ENCODE measurements at places on chromosomes 12 and 14.

DNA sequence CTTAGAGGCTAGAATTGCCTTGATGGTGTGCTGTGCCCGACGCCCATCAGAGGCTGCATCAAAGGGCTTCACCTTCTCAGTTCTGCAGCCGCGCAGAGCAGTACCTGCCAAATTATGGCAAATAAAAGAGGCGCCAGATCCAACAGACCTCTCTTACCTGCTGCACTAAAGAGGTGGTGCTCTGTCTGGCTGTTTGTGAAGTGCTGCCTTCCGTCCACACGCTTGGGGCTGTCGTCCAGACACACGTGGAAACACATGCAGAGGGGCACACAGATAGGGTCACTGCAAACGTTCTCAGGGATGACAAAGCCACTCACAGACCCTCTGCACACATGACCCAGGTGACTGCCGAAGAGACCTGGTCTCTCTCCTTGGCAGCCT, 617.5 kb downstream of the VRK1 start:
- DNase-seq: no peak

- DNase-seq: no peak
Observed at GRCh38 chr12:85955127-85955526, 81.0 kb downstream of the NTS start.

- no peak for DNase-seq
Observed at GRCh38 chr14:91035855-91036254, 24.6 kb downstream of the RPS6KA5 start.

DNA sequence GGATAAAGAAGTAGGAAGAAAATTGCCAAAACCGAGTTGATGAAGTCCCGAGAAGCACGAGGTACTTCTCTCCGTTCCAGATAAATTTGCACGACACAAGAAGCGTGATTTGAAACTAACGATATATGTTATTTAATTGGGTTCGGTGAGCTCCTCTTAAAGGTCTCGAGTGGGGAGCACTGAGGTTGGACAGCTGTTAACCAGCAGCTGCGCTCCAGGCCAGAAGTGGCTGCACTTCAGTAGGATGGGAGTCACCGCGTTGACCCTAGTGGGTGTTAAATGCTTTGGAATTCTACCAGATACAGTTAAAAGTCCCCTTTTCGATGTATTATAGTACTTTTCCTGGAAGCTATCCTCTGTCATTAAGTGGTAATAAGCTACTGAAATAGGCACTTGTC, 953 bp upstream of the DCAF5 start:
- DNase-seq: peak; percentile 19

- DNase-seq: no peak
Observed at GRCh38 chr12:28127455-28127854, 62.8 kb upstream of the CCDC91 start.

DNA sequence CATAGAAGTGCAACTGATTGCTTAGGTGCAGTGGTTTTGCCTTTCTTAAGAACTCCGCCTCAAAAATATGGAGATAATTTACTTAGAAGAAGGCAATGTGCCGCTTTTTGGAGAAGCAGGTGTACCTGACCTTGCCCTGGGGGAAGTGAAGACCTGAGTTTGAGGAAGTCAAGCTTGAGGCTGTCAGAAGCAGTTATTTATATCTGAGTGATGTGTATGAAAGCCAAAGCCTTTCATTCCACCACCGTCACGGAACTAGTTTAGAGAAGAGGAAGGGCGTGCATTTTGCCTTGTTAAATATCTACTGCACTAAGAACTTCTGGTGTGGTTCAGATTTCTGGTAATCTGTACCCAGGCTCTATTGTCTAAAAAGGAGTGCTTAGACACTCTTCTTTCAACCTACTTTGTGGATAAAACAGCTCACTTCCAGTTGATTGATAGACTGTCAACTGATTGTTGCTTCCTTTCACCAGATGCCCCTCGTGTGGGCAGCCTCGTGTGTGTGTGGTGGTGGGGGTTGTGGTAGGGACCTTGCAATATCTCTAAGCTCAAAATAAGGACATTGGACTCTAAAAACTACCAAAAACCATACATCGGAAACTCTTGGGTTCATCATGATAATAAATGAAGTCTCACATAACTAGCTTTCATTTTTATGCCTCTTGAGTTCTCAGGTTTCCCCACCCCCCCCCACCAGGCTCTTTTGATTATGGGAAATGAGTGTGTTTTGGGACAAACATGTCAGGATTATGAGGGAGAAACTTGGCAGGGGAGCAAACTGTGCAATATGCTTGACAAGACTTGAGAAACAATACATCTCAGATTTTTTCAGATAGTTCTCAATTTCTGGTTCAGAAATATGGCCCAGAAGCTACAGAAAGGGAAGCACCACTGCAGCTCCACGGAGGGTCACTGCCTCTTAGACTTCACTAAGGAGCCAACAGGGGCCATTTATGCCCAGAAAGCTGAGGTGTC, 78.6 kb downstream of the ARF6 start:
- DNase-seq: peak; percentile 46

- no peak for DNase-seq
Observed at GRCh38 chr12:96121271-96121711, 72.9 kb upstream of the ELK3 start.

- no peak for DNase-seq
Observed at GRCh38 chr12:11070999-11071398, 8.9 kb upstream of the TAS2R46 start.

DNA sequence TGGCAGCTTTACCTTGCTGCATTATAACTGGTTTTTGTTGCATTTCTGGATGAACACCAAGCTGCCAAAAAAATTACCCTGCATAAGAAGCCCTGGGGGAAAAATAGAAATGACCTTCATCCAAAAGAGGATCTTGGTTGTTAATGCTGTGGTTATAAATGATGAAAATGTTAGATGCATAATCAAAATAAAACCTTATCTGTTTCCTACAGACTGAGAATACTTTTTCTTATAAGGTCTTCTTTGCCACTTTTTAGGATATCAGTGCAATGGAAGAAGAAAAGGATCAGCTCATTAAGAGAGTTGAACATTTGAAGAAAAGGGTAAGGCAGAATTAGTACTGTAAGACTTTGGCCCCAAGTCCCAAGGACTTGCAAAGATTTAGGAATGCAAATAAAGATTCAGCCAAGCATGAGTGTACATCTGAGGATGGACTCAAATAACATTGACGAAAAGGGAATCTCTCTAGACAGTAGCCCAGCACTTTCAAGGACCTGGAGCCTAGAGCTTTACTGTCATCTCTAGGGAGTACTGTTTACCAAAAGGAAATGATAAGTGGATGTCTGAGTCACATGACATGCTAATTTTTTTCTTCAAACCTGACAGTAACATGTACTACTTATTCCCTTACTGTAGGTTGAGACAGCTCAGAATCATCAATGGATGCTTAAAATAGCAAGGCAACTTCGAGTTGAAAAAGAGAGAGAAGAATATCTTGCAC, 10.7 kb downstream of the IFT81 start:
- no peak for DNase-seq

DNA sequence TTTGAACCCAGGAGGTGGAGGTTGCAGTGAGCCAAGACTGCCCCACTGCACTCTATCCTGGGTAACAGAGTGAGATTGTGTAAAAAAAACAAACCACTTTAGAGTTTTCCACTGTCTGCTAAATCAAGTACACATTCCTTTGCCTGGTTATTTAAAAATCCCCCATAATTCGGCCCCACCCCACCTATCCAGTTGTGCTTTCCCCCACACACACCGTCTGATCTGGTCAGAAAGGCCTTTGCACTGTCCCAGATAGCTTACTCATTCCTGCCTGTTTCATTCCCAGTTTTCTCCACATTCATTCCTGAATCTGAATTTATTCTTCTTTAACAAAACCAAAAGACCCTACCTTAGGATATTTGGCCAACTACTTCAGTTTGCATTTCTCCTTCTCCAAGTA, 29.5 kb downstream of the NINJ2 start:
- no peak for DNase-seq

- no peak for DNase-seq
Observed at GRCh38 chr12:26283046-26283445, 87.7 kb downstream of the SSPN start.

- no peak for DNase-seq
Observed at GRCh38 chr12:49808686-49809380, 19.4 kb downstream of the NCKAP5L start.

- no peak for DNase-seq
Observed at GRCh38 chr12:72338437-72338836, 66.3 kb downstream of the TRHDE start.

GRCh38 chr14:102952276-102952675, 29.8 kb downstream of the AMN start:
- no peak for DNase-seq

DNA sequence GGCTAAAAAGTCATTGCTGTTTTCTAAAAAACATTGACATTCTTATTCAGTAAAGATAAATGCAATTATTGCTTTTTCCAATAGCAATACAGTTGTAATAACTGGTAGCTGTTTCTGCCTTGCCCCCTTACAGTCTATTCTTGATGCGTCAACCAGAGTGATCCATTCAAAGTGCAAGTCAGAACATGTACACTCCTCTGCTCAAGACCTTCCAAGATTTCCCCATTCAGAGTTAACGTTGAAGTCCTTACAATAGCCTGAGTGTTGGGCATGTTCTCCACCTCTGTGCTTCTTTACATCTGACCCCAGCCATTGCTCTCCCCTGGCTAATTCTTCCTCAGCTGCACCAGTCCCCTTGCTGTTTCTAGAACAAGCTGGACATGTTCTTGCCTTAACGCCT, 24.3 kb downstream of the VRK1 start:
- no peak for DNase-seq

GRCh38 chr12:3973973-3974644, 100.9 kb upstream of the PARP11 start:
- no peak for DNase-seq

DNA sequence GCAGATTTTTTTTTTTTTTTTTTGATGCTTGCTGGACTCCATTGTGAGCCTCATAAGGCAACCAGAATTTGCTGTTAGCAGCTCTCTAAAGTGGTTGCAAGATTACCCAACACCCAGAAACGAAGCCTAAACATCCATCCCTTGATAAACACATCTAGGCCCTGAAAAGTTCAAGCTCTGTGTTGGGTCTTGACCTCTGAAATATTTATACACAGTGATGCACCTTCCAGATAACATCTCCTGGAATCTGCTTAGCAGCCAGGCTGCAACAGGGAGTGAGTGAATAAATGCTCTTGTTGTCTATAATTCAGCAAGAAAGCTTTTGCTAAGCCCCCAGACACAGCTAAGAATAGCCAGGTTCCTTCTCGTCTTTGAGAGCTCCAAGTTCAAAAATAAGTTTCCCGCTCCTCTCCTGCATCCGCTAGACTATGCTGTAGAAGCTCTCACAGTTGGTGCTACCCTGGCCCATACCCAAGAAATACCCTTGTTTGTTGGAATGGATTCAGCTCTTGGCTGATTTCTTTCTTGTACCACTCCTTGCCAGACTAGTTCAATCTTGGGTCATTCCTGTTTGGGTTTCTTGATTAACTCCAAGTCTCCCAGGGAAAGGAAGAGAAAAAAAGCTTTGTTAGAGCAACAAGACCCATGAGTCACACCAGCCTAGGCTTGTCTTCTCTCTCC, 610.6 kb upstream of the TBX3 start:
- no peak for DNase-seq

GRCh38 chr12:2692080-2692479, 102.7 kb upstream of the FKBP4 start:
- DNase-seq: no peak

DNA sequence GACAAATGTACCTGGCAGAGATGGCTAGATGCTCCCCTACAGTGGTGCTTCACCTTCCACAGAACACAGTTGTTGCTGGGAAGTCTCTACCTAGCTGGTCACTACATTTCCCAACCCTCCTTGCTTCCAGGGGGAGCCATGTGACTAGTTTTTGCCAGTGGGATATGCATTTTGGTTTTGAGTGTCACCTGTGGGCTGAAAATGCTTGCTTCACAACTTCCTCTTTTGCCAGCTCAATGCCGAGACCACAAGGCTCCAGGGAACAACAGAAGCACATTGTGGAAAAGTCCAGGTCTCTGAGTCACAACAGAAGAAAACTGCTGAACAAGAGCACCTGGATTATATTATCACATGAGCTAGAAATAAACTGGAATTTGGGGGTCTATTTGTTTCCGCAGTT, 48.5 kb upstream of the ARHGAP5 start:
- DNase-seq: no peak

GRCh38 chr12:19110221-19110940, 19.2 kb upstream of the PLEKHA5 start:
- DNase-seq: no peak

GRCh38 chr14:65476942-65477318, 64.4 kb downstream of the FUT8 start:
- DNase-seq: no peak

DNA sequence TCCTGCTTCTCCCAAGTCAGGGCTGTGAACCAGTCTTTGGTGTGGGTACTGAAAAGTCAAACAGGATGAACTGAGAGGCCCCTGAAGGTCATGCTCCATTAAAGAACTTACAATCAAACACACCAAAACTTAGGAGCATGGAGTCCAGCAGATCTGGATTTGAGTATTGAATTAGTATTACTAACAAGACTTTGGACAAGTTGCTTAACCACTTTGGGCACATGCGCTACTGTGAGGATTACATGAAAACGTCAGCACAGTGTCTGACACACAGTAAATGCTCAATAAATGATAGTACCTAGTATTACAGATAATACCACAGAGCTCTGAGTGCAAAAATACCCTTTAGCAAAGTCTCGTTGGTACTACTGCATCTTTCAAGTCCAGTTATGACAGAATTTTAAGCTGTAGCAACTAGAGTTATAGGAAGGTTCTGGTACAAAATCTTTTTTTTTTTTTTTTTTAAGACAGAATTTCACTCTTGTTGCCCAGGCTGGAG, 23.2 kb downstream of the TIMELESS start:
- no peak for DNase-seq

GRCh38 chr14:97697772-97698171, 900.6 kb downstream of the VRK1 start:
- no peak for DNase-seq

- no peak for DNase-seq
Observed at GRCh38 chr12:62654326-62655241, 188.0 kb downstream of the MON2 start.

- DNase-seq: no peak
Observed at GRCh38 chr12:110637869-110638441, 24.0 kb downstream of the TCTN1 start.

GRCh38 chr14:46399049-46399448, 252.5 kb downstream of the RPL10L start:
- DNase-seq: peak; percentile 38

DNA sequence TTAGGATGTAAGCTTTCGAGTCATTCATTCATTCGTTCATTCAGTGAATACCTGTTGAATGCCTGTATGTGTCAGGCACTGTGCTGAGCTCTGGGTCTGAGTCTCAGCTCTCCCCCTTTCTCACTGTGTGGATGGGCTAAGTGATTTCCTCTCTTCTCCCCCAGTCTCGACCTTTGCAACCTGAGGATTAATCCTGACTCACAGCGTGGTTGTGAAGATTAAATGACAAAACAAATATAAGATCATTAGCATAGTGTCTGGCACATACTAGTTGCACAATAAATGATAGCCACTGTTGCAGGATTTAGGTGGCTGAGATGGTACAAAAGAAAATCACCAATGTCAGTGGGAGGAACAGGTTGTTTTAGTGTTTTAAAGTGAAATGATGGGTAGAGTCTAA, 136.7 kb downstream of the GPR135 start:
- no peak for DNase-seq

GRCh38 chr12:116166306-116166705, 111.2 kb downstream of the MED13L start:
- no peak for DNase-seq

- peak; percentile 28 for DNase-seq
Observed at GRCh38 chr12:57754411-57755193, at the start of gene MARCHF9. MARCHF9 (plus strand) TSS chr12:57755103; CDS start chr12:57755529, 426 bp downstream.

All from SHP77 treated with DMSO at 0.1 percent for 48 hours (cell line).